ENCODE measurements at places on chromosomes 4 and X.

GRCh38 chrX:74246524-74246923 is 57.5 kb upstream of the ZCCHC13 start:
- no peak for DNase-seq

DNA sequence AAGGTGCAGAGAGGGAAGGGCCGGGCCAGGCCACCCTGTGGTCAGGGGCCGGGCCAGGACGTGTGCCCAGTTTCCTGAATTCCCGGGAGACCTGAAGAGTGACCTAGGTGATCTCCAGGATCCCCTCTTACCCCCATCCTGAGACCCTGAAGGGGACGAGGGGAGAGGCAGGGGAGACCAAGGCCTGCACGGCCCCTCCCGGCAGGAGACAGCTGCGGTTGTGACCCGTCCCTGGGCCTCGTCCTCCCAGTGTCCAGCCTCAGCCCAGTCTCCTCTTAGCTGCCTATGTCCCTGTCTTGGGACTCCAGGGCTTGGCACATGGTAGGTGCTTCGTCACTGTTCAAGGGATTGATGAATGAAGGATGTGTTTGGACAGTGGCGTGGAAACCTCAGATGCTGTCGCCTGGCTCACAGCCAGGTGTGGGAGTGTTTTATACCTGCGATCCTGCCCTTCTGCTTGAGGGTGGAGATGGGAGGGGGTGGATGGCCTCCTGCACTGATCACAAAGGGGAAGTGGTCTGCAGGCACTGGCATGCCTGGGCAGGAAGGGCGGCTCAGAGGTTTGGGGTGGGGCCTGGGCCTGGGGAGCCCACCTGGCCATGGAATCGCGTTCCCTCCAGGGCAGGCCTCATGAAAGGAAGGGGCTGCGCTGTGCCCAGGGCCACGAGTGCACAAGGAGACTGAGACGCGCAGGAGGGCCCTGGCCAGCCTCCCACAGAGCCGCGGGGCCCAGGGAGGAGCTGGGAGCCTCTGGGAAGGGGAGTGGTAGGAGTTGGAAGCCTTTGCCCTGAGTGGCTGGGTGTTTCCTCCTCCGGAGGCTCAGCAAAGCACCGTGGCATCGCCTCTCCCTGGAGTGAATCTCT is 6.9 kb downstream of the SH3TC1 start:
- no peak for DNase-seq

- no peak for DNase-seq
Observed at GRCh38 chr4:74037076-74037955, 1.2 kb downstream of the CXCL3 start.

DNA sequence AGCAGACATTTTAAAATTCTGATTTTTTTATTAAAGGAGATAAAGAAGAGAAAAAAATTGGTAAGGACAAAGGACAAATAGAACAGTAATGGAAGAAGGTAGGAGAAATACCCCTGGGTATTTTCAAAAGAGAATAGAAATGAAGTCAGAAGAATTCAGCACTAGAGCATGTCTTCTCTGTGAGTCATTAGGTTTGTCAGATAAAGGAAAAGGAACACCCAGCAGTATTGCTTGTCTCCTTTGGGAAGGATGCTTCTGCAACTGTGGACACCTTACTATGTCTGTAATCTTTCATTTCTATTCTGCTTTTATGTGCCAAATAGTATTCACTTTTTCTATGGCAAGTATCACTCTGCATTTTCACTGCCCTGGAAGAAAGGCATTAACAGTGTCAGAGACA is 24.0 kb upstream of the PCDH7 start:
- DNase-seq, result no peak

DNA sequence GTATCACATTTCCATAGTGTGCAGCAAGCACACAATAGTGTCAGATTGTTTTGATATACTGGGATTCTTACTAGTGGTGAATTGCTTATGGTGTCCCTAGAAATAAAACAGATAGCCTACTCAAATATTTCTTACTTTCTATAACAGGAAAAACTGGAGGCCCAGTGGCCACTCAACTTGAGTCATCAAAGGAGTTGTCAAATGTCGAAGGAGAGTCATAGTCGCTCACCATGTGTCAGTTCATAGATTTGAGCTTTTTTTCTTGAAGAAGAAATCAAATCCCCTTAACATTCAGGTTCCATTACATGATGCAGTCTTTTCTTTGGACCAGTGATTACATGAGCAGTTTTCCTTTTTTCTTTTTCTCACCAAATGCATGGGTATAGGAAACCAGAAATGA is 1271.0 kb downstream of the RAPGEF2 start:
- DNase-seq, result no peak

GRCh38 chrX:20217906-20218305 is 48.8 kb downstream of the RPS6KA3 start:
- no peak for DNase-seq

DNA sequence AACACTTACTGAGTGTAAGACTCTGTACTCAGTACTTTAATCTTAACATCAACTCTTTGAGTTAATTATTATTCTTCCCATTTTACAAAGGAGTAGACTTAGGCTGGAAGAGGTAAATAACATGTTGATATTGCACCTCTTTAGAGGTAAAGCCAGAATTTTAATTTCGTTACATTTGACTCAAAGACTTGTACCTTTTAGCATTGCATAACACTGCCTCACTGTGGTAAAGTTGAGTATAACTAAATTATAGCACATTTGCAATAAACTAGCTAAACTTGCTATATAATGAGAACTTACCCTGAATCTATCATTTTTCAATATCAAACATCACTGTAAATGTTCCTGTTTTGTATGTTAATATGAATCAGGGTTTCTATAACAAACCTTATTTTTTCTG is 218.5 kb downstream of the PRR32 start:
- DNase-seq, result no peak

DNA sequence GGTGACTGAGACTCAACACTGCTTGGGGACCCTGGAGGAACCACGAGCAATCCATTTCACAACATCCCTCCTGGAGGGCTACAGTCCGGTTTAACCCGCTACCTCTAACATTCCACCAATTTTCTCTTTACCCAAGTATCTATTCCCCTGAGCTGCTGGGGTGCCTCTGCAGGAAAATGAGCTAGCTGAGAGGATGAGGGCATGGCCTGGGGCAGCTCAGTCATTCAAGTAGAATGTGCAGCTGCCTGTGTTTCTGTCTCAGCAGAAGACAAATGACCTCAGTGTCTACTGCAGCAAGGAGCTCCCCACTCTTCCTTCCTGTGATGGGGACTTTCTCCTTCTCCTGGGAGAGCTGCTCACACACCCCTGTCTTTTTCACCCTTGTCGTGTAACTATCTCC is 120.8 kb downstream of the ZNF518B start:
- DNase-seq, result no peak

- DNase-seq, result no peak
Observed at GRCh38 chr4:2365054-2365912, 53.2 kb downstream of the ZFYVE28 start.

DNA sequence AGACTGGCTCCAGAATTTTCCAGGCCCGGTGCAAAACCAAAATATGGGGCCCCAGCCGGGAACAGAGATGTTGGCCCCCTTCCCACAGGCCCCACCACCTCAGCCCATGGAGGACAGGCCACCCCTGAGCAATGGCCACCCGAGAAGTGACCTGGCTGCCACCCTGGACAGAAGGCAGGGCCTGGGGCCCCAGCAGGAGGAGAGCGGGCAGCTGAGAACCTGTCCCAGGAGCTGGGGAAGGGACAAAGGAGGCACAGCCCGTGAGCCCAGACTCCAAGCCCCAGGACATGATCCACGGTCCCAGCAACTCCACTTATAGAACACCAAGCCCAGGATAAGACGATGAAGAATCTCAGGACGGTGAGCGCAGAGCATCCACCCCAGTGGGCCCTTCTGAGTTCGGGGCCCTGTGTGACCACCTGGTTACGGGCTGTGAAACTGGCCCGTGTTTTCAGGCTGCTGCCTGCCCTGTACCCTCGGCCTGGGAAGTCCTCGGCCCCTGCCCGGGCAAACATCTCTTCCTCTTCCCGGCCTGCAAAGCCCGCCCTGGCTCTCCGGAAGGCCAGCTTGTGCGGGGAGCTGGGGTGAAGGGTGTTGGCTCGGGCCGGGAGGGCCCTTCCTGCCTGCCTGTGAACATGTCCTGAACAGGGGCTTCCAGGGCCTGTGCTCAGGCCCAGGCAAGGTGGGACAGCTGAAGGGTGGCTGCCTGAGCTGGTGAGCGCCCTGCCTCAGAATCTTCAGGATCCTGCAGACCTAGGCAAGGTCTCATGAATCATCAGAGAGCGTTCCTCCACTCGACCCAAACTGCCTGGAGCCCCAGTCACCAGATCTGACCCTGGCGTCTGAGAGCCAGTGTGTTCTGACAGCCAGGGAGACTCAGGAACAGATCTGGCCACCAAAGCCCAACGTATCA is 47.0 kb upstream of the MAN2B2 start:
- no peak for DNase-seq

DNA sequence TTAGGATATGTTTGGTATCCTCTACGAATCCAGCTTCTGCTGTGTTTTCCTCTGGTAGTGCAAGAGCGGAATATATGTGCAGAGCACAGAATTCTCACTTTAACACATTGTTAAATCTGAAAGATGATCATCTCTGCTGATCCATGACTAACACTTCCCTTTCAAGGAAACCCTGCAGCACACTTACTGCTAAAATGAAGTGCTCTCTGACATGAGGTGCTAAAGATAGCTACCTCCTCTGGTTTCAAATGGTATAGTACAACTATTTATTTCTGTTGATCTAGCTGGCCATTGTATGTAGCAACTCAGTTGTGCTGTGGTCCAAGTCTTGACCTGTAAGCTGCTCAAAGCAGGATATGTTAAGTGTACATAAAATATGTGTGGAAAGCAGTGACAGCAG is 162.4 kb upstream of the FMR1 start:
- DNase-seq, result no peak

DNA sequence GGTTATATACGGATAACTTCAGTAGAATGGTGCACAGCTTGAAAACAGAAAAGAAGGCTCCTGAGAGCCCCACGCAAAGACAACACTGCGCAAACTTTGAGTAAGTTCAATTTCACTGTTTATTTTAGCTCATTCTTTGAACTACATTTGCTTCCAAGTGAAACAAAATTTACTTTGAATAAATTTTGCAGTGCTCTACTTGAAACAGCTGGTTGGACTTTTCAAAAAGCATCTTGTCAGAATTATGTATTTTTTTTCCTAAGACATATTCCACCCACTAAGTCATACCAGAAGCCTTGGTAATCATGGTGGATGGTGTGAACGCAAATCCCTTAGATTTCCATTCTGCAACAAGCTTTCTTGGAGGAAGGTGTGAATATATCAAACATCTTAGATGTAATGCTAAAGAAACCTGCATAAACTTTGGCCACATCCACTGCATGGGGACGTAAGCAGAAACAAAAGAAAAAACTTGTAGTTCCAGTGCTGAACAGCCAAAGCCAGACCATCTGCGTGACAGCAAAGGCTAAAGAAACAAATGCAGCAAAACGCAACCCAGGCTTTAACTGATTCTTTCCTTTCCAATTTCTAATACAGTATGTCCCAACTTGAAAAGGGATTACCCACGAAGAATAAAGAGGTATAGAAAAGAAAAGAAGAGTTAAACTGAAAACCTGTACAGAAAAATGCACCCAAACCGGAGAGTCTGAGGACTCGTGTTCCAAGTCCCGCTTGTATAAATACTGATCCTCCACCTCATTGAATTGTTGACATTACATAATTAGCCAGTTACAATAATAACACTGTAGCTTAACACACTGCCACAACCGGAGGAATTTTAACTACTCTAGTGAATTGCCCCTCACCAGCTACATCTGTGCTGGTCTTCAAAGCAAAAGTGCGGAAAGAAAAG is 90.9 kb downstream of the SH3RF1 start:
- no peak for DNase-seq

GRCh38 chr4:105741548-105741947 is 33.0 kb downstream of the GSTCD start:
- no peak for DNase-seq

- no peak for DNase-seq
Observed at GRCh38 chr4:107823870-107824349, 822 bp upstream of the SGMS2 start.

DNA sequence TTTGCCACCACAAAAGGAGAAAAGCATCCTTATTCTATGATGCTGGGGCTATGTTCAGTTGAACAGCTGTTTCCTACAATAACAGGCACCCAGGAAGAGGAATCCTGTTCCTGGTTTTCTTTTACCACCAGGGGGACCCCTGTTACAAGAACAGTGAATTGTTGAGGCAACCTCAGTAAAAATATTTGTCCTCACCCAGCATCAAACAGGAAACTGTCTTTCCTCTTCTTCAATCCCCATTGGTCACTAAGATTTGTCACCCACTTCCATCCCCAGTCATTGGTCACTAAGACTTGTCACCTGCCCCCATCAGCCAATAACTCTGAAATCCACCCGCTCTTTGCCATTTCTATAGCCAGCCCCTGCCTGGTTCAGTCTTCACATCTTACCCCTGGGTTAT is 143.5 kb upstream of the GALNT7 start:
- no peak for DNase-seq

DNA sequence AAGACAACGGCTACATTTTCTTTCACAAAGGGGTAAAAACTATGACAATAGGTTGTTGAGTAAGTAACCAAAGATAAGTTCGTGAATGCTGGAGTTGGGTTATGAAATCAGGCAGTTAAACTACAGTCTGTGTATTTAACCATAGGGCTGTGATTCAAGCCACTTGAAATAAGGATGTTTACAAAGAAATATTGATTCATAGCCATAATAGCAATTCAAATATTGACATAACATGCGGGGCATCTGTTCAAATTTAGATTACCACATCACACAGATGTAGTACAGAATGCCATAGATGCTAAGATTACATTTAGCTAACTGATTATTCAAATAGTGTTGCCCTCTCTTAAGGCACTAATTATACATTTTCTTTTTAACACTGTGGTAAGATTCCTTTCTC is 364.1 kb downstream of the FSTL5 start:
- no peak for DNase-seq

DNA sequence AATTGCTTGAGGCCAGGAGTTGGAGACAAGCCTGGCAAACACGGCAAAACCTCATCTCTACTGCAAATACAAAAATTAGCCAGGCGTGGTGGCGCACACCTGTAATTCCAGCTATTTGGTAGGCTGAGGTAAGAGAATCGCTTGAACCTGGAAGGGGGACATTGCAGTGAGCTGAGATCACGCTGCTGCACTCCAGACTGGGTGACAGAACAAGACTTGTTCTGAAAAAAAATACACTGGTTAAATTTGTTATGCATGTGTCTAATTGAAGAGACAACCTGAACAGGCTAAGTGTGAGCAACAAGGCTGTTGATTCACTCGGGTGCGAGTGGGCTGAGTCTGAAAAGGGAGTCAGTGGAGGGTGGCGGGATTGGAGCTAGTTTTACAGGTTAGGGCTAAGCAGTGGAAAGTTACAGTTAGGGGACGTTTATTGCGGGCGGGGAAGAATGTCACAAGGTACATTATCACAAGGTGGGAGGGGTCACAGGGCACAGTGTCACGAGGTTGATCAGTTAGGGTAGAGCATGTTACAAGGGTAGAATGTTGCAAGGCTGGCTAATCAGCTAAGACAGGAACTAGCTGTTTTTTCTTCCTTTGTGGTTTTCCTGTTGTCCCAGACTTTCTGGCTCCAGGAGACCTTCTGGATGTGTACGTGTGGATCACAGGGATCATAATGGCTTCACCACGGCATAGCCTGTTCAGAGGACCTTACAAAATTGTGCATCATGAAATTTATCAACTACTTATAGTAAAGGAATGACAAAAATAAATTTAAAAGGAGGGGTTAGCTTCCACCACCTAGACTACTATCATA is 115.8 kb downstream of the NAA11 start:
- no peak for DNase-seq

Data from esophagus squamous epithelium (tissue), 5 donors.